ENCODE measurements at places on chromosomes 4 and X.
A peak's percentile ranks its signal among the peaks of the same experiment; 100 is the strongest.

GRCh38 chrX:7139202-7140081, 8.1 kb upstream of the STS start:
- no peak for DNase-seq

DNA sequence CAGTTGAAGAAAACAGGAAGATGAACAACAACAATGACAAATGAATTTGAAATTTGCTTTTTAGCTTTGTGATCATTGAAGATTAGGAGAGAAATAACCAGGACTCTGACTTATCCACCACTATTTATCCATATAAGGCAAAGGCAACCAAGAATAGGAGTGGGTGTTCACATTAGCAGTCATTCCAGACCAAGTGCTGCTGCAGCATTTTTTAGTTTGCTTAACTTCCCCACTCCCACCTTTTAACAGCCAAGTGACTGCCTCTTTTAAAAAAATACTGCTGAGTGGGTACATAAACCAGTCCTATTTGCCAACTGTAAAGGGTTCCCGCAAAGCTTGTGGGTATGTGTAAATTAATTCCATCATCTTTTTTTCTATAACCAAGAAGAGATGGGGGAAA, 230.9 kb downstream of the IQCM start:
- no peak for DNase-seq

DNA sequence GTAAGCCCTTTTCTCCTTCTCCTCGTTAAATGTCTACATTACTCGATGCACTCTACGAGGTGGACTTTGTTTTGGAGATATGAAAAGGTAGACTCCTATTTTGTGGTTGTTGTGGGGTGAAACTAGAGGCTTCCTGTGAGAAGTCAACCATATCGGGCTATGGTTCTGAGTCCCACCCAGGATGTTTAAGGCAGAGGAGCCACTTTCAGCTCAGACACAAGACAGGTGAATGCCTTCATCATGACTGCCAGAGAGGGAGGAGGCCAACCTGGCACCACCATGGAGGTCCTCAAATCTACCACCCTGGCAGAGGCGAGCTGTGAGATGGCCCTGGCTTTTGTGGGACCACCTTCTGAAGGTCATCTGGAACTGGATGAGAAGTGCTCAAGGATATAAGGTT, 154.4 kb upstream of the KLF3 start:
- DNase-seq = peak; percentile 59

DNA sequence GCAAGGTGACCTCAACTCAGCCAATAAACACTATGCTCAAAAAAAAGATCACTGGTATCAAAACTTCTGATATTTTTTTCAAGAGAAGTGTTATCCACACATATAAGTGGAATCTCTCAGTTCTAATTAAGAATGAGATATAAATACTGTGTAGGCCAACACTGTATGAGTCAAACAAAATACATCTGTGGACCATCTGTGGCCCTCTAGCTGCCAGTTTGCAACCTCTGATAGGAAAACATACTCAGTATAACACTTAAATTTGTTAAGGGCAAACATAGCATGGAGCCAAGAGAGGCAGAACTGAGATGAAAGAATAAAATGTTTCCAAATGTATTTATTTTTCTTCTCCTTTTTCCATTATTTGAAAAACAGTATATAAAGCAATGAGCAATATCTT, 377.3 kb downstream of the ARAP2 start:
- DNase-seq = no peak

GRCh38 chr4:176123710-176124407, 58.2 kb downstream of the WDR17 start:
- no peak for DNase-seq

GRCh38 chrX:115047181-115047580, 29.8 kb upstream of the IL13RA2 start:
- no peak for DNase-seq

DNA sequence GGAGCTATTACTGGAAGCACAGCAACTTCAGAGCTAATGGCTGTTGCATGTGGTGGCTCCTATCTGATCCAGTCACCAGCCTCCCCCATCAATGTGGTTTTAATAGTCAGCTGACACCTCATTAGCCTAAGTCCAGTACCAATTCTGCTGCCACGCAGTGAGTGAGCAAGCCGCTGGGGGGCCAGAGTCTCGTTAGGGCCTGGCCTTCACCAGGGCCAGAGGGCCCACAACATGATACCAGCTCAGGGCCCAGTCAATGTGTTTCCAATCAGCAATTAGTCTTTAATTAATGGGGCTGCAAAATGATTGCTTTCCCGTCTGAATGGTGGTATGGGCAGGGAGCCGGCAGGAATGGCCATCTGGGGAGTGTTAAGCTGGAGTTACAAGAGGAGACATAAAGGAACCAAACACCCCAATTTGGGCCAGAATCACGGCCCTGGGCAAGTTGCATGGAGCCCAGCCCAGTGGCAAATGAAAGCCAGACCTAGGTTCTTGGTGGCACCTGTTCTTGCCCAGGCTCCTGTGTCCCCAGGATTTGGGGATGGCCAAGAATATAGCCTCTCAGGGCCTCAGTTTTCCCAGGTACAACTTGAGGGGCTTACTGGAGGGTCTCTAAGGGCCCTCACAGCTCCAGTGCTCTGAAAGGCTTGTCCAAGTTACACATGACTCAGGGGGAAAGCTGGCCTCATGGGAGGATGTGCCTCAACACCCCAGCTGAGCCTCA, 119.2 kb downstream of the EFNB1 start:
- no peak for DNase-seq

DNA sequence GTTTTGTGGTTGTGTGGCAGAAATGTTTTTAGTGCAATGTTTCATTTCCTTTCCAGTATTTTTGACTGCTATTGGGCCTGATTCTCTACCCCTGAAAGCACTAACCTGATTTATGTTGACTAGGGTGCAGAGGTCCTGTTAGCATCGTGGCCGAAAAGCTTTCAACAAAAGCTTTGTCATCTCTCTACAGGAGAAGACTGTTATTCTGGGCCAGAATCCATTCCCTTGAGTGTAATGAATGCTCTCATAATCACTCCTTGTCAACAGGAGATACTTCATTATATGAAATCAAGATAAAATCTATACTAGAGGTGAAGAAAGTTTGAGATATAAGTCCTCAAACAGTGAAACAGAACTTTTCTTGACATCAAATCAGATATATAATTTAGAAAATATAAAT, 195.5 kb downstream of the ZNF330 start:
- DNase-seq = no peak

DNA sequence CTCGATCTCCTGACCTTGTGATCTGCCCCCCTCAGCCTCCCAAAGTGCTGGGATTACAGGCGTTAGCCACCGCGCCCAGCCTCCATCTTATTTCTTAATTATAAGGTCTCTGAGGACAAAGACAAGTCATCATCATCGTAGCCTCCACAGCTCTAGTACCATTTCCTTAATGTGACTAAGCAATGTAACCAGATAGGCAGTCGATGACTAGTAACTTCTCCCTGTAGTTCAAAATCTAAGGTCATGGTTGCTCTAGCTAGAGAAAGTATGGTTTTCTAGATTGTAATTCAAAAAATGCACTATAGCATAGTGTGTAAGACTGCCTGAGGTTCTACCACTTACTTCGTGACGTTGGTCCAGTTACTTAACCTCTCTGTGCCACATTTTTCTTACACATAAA, 6.9 kb downstream of the SLC39A8 start:
- DNase-seq = no peak

GRCh38 chrX:20248592-20249192, 18.0 kb downstream of the RPS6KA3 start:
- no peak for DNase-seq

- DNase-seq = no peak
These were observed 132.6 kb upstream of the ANK2 start for GRCh38 chr4:112916868-112917267.

- no peak for DNase-seq
These were observed 185.8 kb downstream of the SHOX start for GRCh38 chrX:816411-816810.

DNA sequence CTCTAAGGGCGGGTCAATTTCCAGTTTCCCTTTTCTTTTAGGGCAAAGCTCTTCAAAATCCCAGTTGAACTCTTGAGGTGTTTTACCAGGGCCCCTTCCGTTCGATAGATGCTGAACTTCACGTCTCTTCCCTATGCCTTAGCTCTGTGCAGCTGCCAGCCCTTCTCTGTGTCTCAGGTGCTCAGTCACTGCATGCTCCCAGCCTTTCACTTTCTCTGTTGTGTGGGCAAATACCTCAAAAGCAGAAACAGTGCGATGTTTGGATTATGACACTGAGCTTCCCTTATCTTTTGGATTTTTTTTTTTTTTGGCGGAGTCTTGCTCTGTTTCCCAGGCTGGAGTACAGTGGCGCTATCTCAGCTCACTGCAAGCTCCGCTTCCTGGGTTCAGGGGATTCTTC, 108.5 kb downstream of the CLDN22 start:
- no peak for DNase-seq

DNA sequence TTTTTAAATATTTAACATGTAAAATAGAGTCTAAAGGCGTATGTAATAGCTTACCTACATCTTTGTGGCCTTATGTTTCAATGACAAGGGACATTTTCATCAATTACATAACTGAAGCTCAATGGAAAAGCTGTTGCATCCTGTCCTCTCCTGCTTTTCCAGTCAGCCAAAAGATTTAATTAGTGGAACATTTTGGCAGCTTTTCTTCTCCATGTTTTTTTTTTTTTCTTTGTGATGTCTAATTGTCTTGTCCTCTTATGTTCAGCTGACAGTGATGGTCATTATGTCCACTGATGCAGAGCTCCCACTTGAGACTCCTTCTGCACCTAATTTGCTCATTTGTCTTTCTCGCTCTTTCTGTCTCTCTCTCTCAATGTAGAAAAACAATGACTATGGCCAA, 422.2 kb downstream of the GABRG1 start:
- DNase-seq = no peak

DNA sequence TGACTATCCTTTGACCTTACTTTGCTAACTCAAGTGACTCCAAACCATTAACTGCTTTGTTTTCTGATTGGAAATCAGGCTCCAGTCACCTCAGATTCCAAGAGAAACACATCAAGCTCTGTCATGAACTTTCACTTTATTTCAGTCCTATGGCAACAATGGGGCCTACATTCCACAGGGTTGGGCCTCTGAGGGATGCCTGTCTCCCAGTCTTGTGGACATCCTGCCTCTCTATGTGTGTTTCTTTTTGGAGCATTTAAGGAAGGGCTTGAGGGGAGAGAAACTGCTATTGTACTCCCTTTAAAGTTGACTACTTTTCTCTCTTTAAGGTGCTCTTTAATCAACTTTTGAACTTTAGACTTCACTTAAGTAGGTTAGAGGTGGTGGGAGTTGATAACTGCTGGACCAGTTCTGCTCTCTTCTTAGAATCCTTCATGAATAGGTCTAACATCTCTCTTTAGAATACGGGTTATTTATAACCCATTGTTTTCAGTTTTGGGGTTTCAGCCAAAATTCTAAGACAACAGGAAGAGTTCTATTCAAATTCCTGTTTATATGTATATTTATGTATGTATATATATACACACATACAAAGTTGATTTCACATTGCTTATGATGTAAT, 274.3 kb upstream of the NR3C2 start:
- no peak for DNase-seq

DNA sequence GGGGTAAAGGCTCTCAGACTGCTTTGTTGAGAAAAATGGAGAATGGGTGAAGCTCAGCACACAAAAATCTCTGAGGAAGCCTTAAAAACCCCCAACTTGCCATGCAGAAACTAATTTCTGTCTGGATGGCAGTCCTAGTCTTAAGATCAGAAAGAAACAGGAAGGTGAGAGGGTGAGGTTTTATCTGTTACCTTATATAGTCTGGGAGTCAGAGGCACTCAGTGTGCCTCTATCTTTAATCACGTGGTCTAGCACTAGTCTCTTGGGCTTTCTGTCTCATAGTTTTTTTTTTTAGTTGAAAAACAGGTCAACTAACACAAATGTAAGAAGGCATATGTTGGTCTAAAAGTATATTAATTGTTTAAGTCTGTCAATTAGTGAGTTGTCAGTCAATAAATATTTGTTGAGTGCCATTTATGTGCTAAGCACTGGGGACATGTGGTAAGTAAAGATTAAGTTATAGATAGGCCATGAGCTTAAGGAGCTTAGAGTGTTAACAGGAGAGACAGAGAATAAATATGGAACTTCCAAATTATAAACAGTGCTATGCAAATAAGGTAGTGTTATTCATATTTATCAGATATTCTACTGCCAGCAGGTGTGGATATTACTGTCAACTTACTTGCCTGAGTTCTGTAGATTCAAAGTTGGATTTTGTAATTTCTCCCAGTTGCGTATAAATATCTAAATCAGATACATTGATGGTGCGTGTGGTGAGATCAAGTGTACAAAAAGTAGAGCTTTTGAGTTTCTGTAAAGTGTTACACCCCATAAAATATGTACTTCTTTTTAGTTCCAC, 7.0 kb downstream of the CYBB start:
- no peak for DNase-seq

DNA sequence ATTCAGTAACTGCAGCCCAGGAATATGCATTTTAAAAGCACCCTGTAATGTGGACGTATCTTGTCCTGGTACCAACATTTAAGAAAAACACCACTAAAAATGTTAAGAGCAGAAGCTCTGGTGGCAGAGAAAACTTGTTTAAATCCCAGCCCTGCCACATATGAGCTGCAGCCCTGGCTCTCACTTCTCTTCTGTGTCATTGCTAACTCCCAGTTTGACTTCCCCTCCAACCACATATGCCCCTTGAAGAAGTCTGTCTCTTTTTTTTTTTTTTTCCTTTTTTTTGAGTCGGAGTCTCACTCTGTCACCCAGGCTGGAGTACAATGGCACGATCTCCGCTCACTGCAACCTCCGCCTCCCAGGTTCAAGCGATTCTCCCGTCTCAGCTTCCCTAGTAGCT, 14.8 kb downstream of the LHFPL1 start:
- DNase-seq = no peak

- DNase-seq = no peak
These were observed 426.5 kb upstream of the FMR1 start for GRCh38 chrX:147485207-147485606.

GRCh38 chrX:40130207-40130606, 32.4 kb upstream of the BCOR start:
- no peak for DNase-seq
